ENCODE measurements at places on chromosomes 1 and 21. TPM values are rescaled to one million over a fixed set of nuclear protein-coding genes. Genes with fewer than 3 reads are reported as not detected.

The PTPN7 gene
- total RNA-seq, result 255 TPM

- no peaks in the 10 kb centered on the region for H3K27me3 ChIP-seq
- no peak for DNase-seq
- H3K4me1 ChIP-seq, result no peaks in the 10 kb centered on the region
- no peak overlapping the region for H3K27ac ChIP-seq
These were observed 311.9 kb downstream of the TPR start for GRCh38 chr1:186063091-186063657.

GRCh38 chr21:17370916-17371315, 141.9 kb upstream of the CXADR start:
- no peaks in the 10 kb centered on the region for H3K27me3 ChIP-seq
- H3K4me3 ChIP-seq, result no peak overlapping the region
- DNase-seq, result no peak
- H3K4me1 ChIP-seq, result no peaks in the 10 kb centered on the region
- no peak overlapping the region for H3K27ac ChIP-seq

- H3K4me3 ChIP-seq, result no peak overlapping the region
- no peak for DNase-seq
- peaks cover 43% of the 10 kb centered on the region for H3K4me1 ChIP-seq
- H3K36me3 ChIP-seq, result peaks cover 43% of the 10 kb centered on the region
- peak overlapping the region; percentile 43 for H3K27ac ChIP-seq
These were observed 36.8 kb upstream of the PPP1R15B start for GRCh38 chr1:204448344-204448964.

DNA sequence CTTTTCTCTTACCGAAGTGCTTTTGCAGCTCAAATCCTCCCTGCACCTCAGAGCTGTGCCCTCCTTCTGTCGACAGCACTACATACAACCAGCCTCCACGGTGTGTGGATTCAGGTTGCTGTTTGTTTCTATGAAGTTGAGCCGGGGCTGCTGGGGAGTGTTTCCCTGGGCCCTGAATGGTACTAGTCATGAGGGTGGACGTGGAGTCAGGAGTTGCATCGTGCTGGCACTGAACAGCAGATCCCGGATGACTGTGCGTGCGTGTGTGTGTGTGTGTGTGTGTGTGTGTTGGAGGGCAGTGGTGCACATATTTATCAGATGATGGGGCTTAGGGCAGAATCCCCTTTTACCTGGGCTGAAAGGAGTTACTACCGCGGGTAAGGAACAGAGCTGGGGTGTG, 47.0 kb downstream of the ACTL8 start:
- H3K4me3 ChIP-seq, result no peak overlapping the region
- H3K27me3 ChIP-seq, result peaks cover 6% of the 10 kb centered on the region
- H3K27ac ChIP-seq, result no peak overlapping the region
- no peak for DNase-seq
- no peaks in the 10 kb centered on the region for H3K4me1 ChIP-seq

DNA sequence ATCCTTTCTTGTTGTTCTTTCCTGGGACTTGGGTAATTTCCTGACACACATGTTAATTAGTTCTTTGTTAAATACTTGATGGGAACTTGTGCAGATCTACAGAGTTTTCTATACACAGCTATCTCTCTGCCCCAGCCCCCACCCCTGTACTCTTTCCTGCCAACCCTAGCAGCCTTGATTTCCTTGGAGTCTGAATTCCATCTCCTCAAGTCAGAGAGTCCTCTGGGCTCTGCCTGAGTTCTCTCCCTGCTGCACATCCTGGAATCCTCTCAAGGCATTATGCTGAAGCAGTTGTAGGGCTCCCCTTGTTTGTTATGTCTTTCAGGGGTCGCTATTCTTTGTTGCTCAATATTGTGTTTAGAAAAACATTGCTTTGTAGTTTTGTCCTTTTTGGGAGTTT, 384.7 kb downstream of the RPS6KC1 start:
- peaks cover 6% of the 10 kb centered on the region for H3K27me3 ChIP-seq
- H3K4me3 ChIP-seq, result no peak overlapping the region
- H3K36me3 ChIP-seq, result no peaks in the 10 kb centered on the region
- no peak overlapping the region for H3K27ac ChIP-seq
- H3K4me1 ChIP-seq, result no peaks in the 10 kb centered on the region

DNA sequence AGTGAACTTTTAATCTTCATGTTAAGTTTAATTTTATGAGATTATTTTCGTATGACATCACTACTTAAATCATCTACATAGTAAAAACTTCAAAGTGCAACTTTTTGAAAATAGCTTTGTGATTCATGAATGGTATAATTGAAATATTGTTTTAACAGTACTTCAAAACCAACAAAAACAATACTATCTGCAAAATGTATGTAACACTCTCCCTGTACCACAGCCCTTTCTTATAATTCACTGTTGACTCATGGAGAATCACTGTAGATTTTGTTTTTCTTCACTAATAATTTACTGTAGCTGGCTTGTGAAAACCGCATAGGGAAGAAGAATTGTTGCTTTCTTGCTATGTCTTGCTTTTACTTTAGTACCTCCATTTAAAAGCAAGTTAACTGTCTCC, 301.4 kb upstream of the ADAMTS5 start:
- H3K4me3 ChIP-seq, result no peak overlapping the region
- H3K27ac ChIP-seq, result no peak overlapping the region
- no peaks in the 10 kb centered on the region for H3K4me1 ChIP-seq
- H3K36me3 ChIP-seq, result no peaks in the 10 kb centered on the region

The CFAP141 gene
- total RNA-seq, result not detected

- peaks cover 67% of the 10 kb centered on the region for H3K4me1 ChIP-seq
- peak; percentile 76 for DNase-seq
- H3K27ac ChIP-seq, result peak overlapping the region; percentile 96
- H3K36me3 ChIP-seq, result peaks cover 15% of the 10 kb centered on the region
- no peaks in the 10 kb centered on the region for H3K27me3 ChIP-seq
- peak overlapping the region; percentile 49 for H3K4me3 ChIP-seq
These were observed 66.1 kb downstream of the NID1 start for GRCh38 chr1:235998812-235999211.

GRCh38 chr1:219566951-219567947, 45.7 kb downstream of the ZC3H11B start:
- H3K27ac ChIP-seq, result no peak overlapping the region
- H3K4me1 ChIP-seq, result no peaks in the 10 kb centered on the region

The S100A2 gene
- 0.63 TPM for total RNA-seq

DNA sequence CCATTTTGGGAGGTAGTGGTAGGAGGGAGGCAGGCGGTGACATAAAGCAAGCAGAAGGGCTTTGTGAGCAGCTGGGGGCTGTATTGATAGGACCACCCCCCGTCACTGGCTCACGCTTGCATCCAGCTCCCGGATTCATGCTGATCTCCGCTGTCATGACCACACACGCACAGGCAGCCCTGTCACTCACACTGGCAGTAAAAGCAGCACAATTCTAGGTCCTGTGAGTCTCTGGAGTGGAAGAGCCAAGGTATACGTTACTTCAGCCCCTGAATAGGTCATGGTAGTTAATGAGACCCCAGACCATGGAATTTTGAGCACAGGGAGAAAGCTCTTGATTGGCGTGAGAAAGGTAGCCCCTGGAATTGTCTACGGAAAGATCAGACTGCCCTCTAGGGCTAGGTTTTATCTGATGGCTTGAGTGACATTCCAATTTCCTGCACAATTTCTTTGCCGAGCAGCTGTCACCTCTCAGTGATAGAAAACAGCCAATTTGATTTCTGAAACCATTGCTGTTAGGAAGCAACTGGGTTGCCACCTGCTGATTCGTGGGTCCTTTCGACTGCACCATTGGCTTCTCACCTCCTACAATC, 5.4 kb downstream of the OR2B11 start:
- DNase-seq, result no peak
- peaks cover 14% of the 10 kb centered on the region for H3K27me3 ChIP-seq
- H3K36me3 ChIP-seq, result peaks cover 2% of the 10 kb centered on the region
- H3K4me1 ChIP-seq, result peaks cover 6% of the 10 kb centered on the region
- H3K27ac ChIP-seq, result no peak overlapping the region

- no peak overlapping the region for H3K4me3 ChIP-seq
- DNase-seq, result no peak
- peaks cover 32% of the 10 kb centered on the region for H3K4me1 ChIP-seq
- no peaks in the 10 kb centered on the region for H3K36me3 ChIP-seq
- H3K27me3 ChIP-seq, result peaks cover 78% of the 10 kb centered on the region
These were observed 1.2 kb upstream of the TAL1 start for GRCh38 chr1:47233186-47233585.

The SSBP3 gene
- total RNA-seq, result 111 TPM

DNA sequence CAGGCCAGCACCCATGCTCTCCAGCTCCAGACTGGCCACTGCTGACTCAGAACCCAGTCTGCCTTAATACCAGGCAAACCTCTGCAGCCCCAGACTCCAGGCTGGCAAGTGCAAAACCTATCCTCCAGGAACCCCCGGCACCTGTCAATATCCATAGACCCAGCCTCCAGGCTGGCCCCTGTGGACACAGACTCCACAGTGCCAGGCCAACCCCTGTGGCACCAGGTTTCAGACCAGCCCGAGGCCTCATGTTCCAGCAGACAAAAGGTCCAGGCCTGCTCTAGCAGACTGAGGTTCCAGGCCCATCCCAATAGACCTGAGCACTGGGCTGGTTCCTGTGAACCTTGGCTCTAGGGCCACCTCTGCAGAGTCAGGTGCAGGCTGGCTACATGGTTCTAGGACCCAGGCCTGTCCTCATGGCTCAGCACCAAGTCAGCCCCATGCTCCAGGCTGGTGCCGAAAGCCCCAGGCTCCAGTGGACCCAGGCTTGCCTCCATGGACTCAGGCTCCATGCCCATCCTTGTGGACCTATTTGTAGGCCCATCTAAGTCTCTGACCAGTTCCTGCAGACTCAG, 118.2 kb downstream of the WDR3 start:
- no peak for DNase-seq
- no peak overlapping the region for H3K4me3 ChIP-seq
- H3K4me1 ChIP-seq, result no peaks in the 10 kb centered on the region
- no peaks in the 10 kb centered on the region for H3K36me3 ChIP-seq

GRCh38 chr1:74504125-74504932, 8.1 kb downstream of the LRRC53 start:
- DNase-seq, result peak; percentile 53
- H3K36me3 ChIP-seq, result no peaks in the 10 kb centered on the region
- no peak overlapping the region for H3K4me3 ChIP-seq
